Gastrocnemius medialis (tissue), 4 donors: ENCODE measurements at places on chromosomes 2 and 18. TPM values are rescaled to one million over a fixed set of nuclear protein-coding genes. Genes with fewer than 3 reads are reported as not detected.

- no peak overlapping the region for H3K4me3 ChIP-seq
- no peaks in the 10 kb centered on the region for H3K36me3 ChIP-seq
- DNase-seq: no peak
- no peak overlapping the region for H3K27ac ChIP-seq
Measured at GRCh38 chr2:219844401-219845091, 217.1 kb downstream of the SLC4A3 start.

The POTEI gene
- not detected for total RNA-seq

GRCh38 chr2:219440388-219441256 lies 6.0 kb downstream of the SPEG start:
- DNase-seq: no peak
- H3K4me1 ChIP-seq: peaks cover 72% of the 10 kb centered on the region
- no peaks in the 10 kb centered on the region for H3K27me3 ChIP-seq

GRCh38 chr2:8148260-8149006 lies 533.4 kb upstream of the ID2 start:
- H3K4me1 ChIP-seq: peaks cover 7% of the 10 kb centered on the region
- DNase-seq: no peak

- no peak overlapping the region for H3K4me3 ChIP-seq
- H3K4me1 ChIP-seq: peaks cover 27% of the 10 kb centered on the region
- no peaks in the 10 kb centered on the region for H3K27me3 ChIP-seq
- no peak for DNase-seq
Measured at GRCh38 chr18:13564579-13564978, 161.8 kb downstream of the FAM210A start.

The RHOB gene
- total RNA-seq: 944 TPM

GRCh38 chr2:102975996-102976975 lies 214.5 kb downstream of the TMEM182 start:
- no peaks in the 10 kb centered on the region for H3K4me1 ChIP-seq
- H3K36me3 ChIP-seq: no peaks in the 10 kb centered on the region
- H3K27me3 ChIP-seq: no peaks in the 10 kb centered on the region
- H3K27ac ChIP-seq: no peak overlapping the region
- peak; percentile 30 for DNase-seq

The SYT4 gene
- total RNA-seq: not detected
